ENCODE measurements at places on chromosomes 16 and 17. TPM values are rescaled to one million over a fixed set of nuclear protein-coding genes. Genes with fewer than 3 reads are reported as not detected.

GRCh38 chr17:42980766-42981397, 517 bp downstream of the RUNDC1 start:
- H3K4me1 ChIP-seq: peaks cover 57% of the 10 kb centered on the region
- H3K27ac ChIP-seq: peak overlapping the region; percentile 80
- H3K27me3 ChIP-seq: no peaks in the 10 kb centered on the region
- H3K4me3 ChIP-seq: peak overlapping the region; percentile 90
- peaks cover 3% of the 10 kb centered on the region for H3K36me3 ChIP-seq

Gene C16orf86
- total RNA-seq: 8.7 TPM

Gene KCNG4
- not detected for total RNA-seq

Gene EFCAB13
- total RNA-seq: 88.4 TPM

DNA sequence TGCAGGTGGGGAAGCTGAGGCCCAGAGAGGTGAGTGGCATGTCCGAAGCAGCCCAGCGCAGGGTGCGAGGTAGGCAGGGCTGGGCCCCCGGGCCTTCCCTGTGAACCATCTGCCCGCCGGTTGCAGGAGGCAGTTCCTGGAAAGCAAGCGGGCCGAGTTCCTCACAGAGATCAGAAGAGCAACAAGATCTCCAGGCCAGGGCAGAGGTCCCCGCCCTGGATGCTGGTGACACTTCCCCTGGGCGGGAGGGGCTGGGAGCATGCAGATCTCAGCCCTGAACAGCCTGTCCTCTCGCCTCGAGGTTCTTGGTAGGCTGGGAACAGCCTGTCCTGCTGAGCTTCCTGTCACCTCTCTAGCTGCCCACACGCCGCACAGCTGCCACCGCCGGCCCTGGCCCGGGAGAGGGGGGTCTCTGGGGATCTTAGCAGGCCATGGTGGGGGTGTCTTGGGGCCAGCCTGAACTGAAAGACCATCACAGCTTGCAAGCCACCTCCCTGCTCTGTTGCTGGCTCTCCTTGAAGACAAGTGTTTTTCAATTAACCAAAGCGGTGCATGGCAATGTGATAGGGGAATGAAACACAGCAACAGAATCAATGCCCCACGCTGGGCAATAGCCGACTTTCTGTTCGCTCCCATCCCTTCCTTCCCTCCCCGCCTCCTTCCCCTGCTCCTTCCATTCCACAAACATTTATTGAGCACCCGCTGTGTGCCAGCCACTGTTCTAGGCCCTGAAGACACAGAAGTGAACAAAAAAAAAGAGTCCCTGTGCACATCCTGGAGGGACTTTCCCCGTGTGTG, 31.7 kb downstream of the SOCS1 start:
- DNase-seq: peak; percentile 65
- H3K36me3 ChIP-seq: no peaks in the 10 kb centered on the region
- H3K4me3 ChIP-seq: no peak overlapping the region
- peaks cover 28% of the 10 kb centered on the region for H3K4me1 ChIP-seq
- H3K27me3 ChIP-seq: no peaks in the 10 kb centered on the region
- H3K27ac ChIP-seq: peak overlapping the region; percentile 85

- no peak overlapping the region for H3K27ac ChIP-seq
- no peaks in the 10 kb centered on the region for H3K27me3 ChIP-seq
- H3K4me3 ChIP-seq: no peak overlapping the region
- H3K4me1 ChIP-seq: no peaks in the 10 kb centered on the region
- peaks cover 20% of the 10 kb centered on the region for H3K36me3 ChIP-seq
Observed at GRCh38 chr16:11543661-11544393, 42.9 kb downstream of the LITAF start.
